Kidney (tissue), 22 donors: ENCODE measurements at places on chromosomes 7 and 10.
A peak's percentile ranks its signal among the peaks of the same experiment; 100 is the strongest.

DNA sequence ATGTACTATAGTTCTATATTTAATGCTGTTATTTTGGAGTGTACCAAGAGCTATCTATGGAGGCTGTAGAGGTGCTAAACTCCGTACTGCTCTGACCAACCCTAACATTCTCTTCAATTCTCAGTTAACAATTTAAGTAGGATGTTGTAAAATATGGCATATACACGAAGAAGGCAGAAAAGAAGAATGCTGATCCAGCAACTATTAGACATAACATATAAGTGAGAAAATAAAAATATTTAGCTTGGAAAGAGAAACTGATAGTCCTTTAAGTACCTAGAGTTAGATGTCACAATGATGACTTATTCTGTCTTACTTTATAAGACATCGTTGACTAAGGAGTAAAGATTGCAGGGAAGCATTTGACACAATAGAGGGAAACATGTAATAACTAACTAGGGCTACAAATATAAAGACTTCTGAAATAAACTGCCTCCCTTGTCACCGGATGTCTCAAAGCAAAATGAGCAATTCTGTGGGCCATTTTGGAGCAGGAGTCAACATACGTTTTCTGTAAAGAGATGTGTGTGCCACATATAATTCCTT is 159.5 kb downstream of the CPEB3 start:
- no peak for DNase-seq

DNA sequence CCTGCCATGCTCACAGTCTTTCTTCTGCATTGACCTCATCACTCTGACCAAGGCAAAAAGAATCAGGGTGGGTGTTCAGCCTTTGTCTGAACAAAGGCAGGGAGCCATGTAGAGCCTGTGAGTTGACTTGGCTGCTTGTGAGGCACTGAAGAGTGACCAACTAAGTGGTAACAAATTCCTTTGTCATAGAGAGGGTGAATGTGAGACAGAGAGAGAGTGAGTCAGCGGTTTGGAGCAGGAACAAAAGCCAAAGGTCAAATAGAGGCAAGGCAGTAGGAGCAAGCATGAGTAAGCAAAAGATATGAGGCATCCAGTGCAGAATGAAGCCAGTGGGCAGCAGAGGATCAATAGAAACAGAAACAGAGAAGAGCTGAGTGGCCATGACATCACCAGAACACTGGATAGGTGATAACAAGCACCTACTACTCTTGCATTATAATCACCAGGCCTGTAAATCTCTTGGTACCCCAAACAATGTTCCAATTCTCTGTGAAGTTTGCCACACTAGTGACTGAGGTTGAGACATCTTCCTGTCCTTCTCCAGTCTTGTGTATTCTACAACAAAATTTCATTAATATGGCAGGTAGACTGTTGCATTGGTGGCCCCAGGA is 116.2 kb upstream of the LAMB4 start:
- DNase-seq: peak; percentile 66

DNA sequence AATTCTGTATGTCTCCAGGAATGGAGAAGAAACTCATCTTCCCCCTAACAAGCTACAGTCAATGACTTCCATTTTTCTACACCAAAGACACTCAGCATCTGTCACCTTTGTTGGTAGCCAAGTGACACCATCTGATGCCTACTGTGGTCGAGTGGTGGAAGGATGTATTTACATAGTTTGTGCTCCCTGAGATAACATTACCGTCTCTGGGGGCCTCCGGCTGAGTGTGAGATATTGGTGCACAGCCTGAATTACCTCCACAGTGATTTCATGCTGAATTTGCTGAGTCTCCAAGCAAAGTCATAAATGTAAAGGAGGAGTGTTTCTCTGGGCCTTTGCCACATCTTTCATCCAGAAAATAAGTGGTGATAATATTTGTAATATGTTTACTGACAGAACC is 114.0 kb downstream of the GRID1 start:
- DNase-seq: no peak

GRCh38 chr7:94832051-94832450 is 75.3 kb upstream of the PPP1R9A start:
- no peak for DNase-seq

DNA sequence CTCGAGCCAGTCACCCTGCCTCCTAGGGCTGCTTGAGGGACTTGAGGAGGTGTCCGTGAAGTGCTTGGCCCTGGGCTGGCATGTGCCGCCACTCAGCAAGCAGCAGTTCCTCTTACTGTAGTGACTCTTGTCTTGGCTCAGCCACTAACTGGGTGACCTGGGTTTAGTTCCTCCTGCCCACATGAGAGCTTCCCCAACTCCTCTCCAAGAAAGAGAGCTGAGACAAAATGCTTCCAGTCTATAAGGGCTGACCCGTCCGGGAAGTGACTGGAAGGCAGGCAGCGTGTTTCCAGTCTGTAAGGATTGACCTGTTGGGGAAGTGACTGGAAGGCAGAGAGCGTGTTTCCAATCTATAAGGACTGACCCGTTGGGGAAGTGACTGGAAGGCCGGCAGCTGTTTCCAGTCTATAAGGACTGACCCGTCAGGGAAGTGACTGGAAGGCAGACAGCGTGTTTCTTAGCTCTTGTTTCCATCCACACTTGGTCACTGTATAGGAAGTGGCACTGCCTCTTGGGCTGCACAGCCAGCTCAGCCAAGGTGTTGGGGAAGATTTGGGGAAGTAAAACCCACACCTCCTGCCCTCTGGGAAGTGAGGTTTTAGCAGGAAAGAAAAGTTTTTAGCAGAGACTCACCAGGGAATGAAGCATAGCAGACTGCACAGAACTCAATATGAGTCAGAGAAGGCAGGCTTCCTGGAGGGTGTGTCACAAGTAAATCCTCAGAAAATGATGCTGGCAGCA is 53.3 kb upstream of the PPIF start:
- no peak for DNase-seq

- DNase-seq: no peak
Measured at GRCh38 chr7:134548877-134549276, at the start of gene AKR1B15. AKR1B15 (plus strand) TSS chr7:134549110; CDS start chr7:134564620, 15,510 bp downstream.

GRCh38 chr7:38934051-38934450 is 25.1 kb upstream of the VPS41 start:
- DNase-seq: no peak

- no peak for DNase-seq
Measured at GRCh38 chr10:132921818-132922807, 20.3 kb downstream of the CFAP46 start.
